GM12891 (cell line): ENCODE measurements at places on chromosomes 11 and 22.

DNA sequence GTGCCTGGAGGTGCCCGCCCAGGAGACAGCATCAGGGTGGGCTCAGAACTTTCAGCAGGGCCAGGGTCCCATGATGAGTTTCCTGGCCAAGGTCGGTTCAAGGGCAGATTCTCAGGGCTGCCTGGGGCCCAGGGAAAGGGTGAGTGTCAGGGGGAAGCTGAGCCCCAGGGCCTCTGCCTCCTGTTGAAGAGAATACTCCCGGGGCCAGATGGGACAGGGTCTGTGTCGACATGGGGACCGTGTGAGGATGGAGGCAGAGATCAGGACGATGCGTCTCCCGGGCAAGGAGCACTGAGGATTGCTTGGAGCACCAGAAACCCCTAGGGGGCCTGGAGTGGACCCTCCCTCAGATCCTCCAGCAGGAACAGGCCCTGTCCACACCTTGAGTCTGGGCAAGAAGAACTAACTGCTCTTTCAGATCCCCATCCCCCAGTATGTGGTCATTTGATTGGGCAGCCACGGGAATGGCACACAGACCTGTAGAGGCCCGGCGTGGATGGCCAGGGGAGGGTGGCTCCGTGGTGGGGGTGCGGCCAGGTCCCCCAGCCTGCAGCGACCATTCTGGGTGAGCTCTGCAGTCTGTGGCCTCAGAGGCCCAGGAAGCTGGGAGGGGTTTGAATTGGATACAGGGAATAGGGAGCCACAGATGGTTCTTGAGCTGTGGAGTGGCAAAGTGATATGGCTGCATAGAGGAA is 1078.7 kb downstream of the BRD1 start:
- no peak for DNase-seq

- DNase-seq = no peak
These were observed 77.4 kb upstream of the SPON1 start for GRCh38 chr11:13885083-13885482.

- no peak for DNase-seq
These were observed 56.7 kb upstream of the RCN1 start for GRCh38 chr11:32034149-32034548.

- no peak for DNase-seq
These were observed 47.8 kb downstream of the COPB1 start for GRCh38 chr11:14451825-14452224.

- DNase-seq = no peak
These were observed 23.9 kb downstream of the NEFH start for GRCh38 chr22:29503811-29504372.

DNA sequence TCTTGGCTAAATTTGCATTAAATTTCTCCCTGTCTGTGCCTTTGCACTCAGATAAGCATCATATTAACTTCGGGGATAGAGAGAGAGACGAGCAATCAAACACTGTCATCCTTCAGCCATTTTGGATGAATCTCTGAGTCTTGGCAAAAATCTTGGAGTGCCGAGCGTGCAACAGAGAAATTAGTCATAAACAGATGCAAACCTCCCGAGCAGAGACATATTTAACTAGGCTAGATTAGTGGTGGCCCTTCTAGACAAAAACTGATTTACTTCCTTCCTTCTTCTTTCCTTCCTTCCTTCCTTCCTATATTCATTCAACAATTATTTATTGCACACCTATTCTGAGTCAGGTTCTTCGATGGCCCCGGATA is 114.4 kb upstream of the BLID start:
- DNase-seq = no peak

DNA sequence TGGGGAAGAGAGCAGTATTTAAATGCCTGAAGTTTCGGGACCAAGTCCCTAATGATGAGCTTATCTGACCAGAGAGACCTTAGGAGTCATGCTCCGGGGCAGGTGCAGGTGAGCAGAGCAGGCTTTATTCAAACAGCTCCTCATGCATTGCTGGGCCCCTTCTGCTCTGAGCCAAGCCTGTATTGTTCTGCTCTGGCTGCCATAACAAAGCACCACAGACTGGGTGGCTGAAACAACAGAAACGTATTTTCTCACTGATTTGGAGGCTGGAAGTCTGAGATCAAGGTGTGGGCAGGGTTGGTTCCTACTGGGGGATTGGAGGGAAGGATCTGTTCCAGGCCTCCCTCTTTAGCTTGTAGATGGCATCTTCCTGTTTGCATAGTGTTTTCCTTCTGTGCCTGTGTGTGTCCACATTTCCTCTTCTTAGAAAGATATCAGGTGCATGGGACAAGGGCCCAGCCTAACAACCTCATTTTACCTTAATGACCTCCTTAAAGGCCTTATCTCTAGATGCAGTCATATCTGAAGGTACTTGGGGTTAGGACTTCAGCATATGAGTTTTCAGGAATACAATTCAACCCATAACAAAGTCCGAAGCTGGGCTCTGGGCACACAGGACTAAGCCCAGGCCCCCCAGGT is 97.1 kb upstream of the PARVA start:
- DNase-seq = no peak

DNA sequence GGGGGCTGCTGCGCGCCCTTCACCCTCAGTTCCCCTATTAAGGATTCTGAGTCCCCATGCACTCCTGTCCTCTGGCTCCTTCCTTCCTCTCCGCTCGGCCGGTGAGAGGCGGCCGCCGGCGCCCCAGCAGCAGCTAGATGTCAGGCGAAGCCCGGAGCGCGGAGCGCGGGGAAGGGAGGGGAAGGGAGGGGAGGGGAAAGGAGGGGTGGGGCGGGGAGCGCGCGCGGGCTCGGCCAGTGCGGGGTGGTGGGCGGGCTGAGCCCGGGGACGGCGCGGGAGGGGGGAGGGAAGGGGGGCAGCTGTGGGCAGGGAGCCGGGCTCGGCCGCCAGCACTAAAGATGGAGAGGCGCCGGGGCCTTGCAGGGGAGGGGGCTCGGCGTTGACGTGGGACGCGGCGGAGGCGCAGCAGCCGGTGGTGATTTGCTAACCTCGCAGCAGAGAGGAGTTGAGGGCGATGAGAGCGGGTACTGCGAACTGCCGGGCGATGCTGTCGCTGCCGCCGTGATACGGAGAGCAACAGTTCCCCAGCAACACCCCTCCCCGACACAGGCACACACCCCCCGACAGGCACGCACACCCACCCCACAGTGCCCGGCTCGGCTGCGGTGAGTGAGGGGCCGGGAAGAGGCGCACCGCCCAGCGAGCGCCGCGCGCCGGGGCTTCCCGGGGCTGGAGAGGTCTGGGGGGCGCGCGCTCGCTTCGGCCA is at the start of gene ZBTB16:
Gene ZBTB16 (plus strand): TSS at position 434 of the 706 bp plus-strand sequence. CDS start 3,590 bp downstream, outside the sequence.
- DNase-seq = no peak

GRCh38 chr11:91124363-91124762 is 901.5 kb upstream of the CHORDC1 start:
- DNase-seq = no peak

DNA sequence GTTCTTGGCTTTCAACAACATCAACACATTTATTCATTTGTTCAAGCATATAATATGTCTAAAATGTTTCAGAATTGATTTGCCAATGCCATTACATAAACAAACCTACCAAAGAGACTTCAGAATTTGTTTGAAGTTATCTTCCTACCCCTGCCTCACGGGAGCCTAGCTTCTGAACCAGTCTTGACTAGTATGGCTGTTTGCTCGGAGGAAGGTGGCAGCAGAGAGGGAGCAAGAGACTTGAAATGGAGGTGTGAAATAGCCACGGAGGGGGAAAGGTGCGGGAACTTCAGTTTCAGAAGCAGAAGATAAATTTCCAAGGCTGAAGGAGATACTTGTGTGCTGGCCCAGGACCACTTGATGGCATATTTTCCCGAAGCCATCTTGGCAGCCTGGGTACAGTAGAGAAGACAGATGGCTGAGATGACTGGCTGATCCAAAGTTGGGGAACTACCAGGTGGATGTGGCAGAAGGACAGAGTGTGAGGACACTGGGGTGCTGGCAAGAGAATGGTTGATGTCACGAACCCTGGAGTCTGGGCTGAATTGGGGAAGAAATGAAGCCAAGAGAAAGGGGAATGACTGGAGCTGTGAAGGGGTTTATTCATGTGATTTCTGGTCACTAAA is 14.0 kb upstream of the MTCH2 start:
- DNase-seq = no peak

DNA sequence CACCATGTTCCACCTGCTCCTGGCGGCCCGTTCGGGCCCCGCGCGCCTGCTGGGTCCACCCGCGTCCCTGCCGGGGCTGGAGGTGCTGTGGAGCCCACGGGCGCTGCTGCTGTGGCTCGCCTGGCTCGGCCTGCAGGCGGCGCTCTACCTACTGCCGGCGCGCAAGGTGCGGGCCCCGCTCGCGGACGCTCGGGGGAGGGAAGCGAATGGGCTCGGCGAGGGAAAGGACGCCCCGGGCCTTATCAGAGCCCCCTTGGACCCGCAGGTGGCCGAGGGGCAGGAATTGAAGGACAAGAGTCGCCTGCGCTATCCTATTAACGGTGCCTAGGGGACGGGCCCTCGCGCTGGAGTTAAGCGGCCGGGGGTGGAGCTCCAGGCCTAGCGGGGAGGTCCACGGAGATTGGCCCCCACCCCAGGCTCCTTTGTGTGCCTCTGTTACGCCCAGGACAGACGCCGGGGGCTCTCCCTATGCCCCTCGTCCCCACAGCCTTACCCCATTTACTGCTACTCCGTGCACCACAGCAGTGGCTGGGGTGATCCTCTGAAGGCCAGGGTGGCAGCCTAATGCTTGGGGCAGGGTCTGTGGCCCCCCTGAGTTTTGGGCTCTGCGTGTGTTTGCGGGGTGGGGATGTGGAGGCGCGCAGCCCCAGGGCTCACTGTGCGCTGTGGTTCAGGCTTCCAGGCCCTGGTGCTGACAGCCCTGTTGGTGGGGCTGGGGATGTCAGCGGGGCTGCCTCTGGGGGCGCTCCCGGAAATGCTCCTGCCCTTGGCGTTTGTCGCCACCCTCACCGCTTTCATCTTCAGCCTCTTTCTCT is 1.1 kb downstream of the TM7SF2 start:
- peak; percentile 73 for DNase-seq

DNA sequence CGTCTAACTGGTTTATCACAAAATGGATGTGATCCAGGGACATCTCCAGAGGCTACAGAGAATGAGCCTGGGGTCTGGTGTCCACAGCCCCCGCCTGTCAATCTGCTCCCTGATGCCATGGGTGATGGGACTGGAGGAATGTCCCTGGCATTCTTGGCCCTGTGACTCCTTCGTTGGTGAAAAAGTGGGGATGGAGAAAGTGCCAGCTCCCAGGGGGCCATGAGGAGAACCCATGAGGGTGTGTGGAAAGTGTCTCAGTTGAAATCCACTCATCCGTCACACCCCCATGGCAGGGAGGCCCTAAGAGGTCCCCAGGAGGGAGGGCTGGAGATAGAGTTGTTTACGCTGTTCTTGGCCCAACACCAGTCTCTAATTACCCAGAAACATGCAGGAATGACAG is 322.0 kb downstream of the CTTN start:
- DNase-seq = no peak

DNA sequence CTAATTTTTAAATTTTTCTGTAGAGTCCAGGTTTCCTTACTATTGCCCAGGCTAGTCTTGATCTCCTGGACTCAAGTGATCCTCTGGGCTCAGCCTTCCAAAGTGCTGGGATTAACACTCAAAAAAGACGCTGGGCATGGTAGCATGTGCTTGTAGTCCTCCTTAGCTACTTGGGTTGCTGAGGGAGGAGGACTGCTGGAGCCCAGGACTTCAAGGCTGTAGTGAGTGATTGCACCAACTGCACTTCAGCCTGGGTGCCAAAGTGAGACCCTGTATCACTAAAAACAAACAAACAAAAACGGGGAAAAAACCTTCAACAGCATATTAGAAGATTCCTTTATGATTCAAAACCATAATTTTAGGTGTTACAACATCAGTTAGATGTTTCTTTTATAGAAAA is 44.6 kb downstream of the RSF1 start:
- DNase-seq = no peak

- DNase-seq = no peak
These were observed 29.9 kb downstream of the RPL3 start for GRCh38 chr22:39289533-39289932.

GRCh38 chr22:49327411-49328117 is 500.1 kb downstream of the BRD1 start:
- no peak for DNase-seq

- DNase-seq = peak; percentile 42
These were observed 1.8 kb downstream of the SIK3 start for GRCh38 chr11:117096201-117096991.
